ENCODE measurements at places on chromosomes 7 and 10.

- no peak for DNase-seq
These were observed 208.6 kb downstream of the ZNF365 start for GRCh38 chr10:62582804-62583208.

DNA sequence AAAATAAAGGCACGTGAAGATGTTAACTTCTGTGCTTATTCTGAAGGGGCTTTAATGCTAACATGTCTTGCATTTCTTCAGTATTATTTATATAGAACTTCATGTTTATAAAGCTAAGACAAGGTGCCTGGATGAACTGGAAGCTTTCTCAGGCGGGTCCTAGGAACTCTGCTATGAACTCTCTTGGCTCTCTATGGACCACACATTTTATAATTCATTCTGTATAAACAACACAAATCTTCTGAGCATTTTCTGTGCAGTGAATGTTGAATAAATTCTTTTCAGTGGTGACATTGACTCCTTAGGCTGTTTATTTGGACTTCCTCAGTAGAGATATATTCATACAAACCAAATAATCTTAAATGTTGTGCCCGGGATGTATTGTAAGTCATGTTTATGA is 79.6 kb downstream of the TRIL start:
- DNase-seq: no peak

DNA sequence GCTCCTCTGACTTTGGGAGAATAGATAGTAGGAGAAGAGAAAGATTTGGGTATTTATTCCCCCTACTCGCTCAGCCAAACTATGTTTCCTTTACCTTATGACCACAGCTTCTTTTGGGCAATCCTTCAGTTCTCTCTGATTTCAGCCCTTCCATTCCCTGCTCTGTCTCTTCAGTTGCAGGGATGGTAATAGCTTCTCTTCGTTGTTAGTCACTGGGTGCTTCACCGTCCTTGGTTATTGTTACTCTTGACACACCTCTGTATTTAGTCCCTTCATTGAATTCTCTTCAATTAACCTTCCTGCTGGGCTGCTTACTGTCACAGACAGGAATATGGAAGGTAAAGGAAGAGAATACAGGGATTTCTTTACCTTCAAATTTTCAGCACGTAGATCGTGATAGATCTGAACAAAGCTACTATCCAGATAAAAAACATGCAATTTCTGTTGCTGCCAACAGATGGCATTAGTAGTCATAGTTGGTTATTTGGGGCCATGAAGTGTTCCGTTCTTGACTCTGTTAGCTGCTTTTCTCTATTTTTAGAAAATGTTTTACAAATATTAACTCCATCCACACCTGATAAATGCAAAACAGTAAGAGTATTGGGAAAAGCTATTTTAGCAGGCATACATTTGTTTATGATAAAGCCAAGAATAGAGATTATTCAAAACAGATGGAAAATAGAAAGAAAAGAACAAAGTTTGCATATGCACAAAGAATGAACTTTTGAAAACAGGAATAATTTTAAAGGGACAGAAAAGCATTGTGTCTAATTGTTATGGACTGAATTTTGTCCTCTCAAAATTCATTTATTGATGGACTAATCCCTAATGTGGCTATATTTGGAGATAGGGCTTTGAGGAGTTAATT is 14.0 kb upstream of the PTTG1IP2 start:
- no peak for DNase-seq

GRCh38 chr10:78279756-78280155 is 246.1 kb downstream of the RPS24 start:
- DNase-seq: no peak

DNA sequence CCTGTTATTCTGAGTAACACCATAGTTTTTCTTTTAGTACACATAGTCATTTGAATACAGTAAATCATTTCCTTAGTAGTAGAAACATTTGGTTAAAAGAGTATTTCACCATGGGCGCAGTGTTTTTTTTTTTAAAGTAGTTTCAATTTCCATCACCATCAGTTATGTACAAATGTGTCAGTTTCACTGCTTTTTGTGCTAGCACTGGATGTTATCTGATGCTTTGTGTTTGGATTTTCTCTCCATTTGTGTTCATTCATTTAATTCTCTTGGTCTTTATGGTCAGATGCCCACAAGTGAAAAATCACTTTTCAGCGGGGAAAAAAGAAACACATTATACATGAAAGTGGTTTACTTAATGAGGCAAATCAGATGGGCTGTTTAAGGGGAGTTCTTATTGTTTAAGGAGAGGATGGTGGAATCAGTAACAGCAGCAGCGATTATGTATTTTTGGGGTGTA is 16.0 kb upstream of the HK1 start:
- DNase-seq: no peak

DNA sequence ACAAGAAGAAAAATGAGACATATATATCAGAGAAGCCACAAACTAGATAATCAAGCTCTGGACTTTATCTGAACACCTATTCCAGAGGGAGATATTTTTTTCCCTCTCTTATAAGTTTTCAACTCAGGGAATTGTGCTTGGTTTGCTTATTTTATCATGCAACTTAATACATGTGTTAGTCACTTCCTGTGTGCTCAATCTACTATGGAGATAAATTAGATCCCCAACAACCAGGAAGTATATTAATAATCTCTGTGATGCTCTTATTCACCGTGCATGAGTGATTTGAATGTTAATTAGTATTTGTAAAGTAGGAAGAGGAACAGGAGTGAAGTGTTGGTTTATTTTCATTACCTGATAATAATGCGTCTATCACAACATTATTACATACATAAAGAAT is 38.8 kb upstream of the ZNF365 start:
- no peak for DNase-seq

DNA sequence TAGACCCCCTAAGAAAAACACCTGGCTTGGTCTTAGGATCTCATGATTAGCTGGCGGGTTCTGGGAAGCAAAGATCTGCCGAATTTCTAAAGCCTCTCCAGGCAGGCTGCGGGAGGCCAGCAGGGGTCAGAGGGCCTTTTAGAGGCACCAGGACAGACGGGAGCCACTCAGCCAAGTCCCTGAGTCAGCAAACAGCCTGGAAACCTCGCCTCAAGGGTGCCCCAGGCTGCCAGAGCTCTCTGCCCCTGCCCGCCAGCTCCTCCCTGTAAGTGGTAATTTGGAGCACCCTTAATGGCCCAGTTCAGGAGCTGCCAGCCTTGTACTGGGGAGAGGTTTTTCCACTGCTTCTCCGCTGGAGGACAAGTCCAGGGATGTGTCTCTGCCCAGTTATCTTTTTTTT is 88.7 kb downstream of the HIP1 start:
- DNase-seq: no peak

- DNase-seq: no peak
These were observed 14.3 kb downstream of the CEP41 start for GRCh38 chr7:130426564-130426963.

Measured in CD4-positive, alpha-beta T cell treated with Interleukin-4 for 1 hour (primary cell).